ENCODE measurements at places on chromosomes 12 and 14.

- DNase-seq: no peak
These were observed 23.5 kb upstream of the PTPRB start for GRCh38 chr12:70660620-70661219.

GRCh38 chr12:2317772-2318171, 265.0 kb downstream of the CACNA1C start:
- no peak for DNase-seq

DNA sequence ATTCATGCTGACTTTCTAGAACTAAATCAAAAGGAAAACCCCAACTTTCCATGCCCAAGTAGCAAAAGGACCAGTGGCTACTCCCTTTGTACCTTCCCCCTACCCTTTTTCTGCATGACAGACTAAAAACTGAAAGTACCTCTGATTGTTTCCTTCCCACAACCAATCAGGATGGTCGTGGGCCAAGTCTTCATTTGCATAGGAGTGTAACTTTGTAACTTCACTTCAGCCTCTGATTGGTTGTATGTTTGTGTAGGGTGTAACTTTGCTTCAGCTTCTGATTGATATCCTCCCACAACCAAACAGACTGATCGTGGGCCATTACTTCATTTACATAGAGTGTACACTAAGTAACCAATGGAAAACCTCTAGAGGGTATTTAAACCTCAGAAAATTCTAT, 96.5 kb downstream of the DENND5B start:
- no peak for DNase-seq

- no peak for DNase-seq
These were observed 128.3 kb upstream of the FGD4 start for GRCh38 chr12:32270818-32271710.

- DNase-seq: no peak
These were observed 6.3 kb downstream of the TRAFD1 start for GRCh38 chr12:112131686-112132085.

DNA sequence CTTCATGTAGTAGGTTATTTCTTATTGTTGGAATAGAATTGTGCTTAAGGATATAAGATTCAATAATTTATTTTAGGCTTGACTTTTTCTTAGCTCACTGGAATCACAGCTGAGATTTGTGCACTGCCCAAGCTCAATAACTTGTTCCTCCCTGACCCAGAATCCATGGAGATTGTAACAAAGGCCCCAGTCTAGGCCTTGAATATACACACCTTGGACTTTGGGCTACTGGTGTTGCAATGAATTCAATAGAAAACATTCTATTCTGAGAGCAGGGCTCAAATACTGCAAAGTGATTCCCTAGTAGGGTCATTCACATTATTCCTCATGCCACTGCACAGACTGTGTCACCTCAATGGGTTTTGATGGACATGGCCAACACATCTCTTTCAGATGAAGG, 352.4 kb downstream of the GALC start:
- no peak for DNase-seq

GRCh38 chr12:54007538-54008259, 1.1 kb upstream of the HOXC8 start:
- no peak for DNase-seq

DNA sequence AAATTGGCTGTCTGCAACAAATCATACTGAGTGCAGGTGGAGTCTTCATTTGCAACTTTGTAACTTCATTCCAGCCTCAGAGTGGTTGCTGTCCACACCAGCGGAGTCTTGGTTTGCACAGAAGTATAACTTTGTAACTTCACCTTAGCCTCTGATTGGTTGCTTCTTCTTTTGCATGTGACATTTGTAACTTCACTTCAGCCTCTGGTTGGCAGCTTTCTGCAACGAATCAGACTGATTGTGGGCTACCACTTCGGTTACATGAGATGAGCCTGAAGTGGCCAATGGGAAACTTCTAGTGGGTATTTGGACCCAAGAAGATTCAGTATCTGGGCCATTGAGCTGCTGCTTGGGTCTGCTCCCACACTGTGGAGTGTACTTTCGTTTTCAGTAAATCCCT, 17.8 kb downstream of the RASSF8 start:
- DNase-seq: no peak

DNA sequence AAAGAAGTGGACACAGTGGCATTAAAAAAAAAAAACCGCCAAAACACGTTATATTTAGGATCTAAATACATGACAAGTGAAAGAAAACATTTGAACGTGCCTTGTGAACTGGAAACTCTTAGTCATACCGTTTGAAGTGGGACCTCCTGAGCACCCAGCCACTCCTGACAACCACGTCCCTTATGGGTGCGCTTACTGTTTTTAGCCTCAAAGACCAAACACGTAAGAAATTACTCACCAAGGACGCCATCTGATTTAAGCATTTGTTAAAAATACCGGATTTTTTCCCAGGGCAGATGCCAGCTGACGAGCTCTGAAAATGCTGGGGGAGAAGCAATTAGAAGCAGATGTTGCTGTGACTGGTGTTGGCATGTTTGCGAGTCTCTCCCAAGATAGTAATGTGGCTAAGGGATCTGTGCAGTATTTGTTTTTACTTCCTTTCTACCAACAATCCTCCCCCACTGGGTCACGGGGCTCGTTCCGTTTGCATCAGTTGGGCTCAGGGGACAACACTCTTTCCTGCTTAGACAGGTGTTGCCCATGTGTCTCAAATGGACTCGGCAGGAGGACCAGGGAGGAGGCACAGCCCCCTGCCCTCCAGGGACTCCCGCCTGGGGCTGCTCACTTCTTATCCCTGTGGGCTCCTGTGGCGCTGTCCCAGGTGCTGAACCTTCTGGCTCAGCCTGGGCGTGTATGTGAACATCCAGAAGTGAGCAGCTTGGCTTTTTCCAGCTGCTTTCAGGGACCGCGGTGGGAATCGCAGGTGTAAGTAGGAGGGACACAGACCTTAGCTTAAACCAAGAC, 101.0 kb downstream of the BEGAIN start:
- no peak for DNase-seq

DNA sequence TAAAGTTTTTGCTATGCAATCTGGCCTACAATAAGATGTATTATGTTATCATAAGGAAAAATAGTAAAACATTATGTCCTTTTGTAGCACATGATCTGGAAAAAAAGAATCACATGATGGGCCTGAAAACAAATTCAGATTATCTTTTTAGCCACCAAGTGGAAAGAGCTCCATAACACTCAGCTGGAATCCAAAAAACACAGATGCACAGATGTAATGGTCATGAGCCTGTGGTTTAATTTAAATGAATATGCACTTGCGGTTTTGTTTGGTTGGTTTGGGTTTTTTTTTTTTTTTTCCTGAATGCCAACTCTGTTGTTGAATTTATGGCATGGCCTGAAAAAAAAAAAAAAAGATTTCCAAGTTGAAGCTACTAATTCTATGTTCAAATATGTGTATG, 4.1 kb downstream of the KCNC2 start:
- no peak for DNase-seq

- peak; percentile 88 for DNase-seq
These were observed 1.3 kb upstream of the TEDC1 start for GRCh38 chr14:105489542-105490266.

- DNase-seq: peak; percentile 63
These were observed 127.8 kb downstream of the TSPAN9 start for GRCh38 chr12:3204730-3205531.

DNA sequence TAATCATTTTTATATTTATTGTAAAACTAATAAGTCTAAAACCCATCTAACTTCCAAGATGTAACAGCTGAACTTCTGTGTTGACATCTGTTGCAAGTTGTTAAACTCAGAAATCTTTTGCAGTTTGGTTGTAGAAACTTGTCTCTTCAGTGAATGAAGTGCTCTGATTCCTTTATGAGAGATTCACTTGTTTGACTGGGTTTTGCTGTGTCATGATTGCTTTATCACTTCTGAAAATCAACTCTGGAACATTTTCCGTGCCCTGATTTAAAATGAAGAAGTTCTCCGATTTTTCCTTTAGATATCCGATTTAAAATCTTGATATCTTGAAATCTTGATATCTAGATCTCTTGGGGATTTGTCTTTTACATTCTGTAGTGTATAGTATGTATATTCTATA, 65.1 kb downstream of the DIP2B start:
- DNase-seq: no peak

DNA sequence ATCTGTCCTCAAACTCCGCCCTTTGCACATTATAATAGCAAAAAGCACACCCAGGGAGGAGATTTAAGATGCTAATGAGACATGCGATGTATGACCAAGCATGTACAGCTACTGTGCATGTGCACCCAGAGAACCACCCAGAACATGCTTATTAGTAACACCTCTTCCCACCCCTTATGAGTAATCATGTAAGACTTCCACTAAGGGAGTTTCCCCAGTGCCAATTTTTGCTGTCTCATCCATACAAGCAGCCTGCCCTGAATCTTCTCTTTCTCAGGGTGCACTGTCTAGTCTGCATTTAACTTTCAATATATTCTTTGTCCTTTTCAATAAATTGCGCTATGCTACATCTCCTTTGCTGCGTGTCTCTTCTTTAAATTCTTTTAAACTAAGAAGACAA, 830.0 kb upstream of the NOVA1 start:
- no peak for DNase-seq

- DNase-seq: no peak
These were observed 5.6 kb downstream of the TCTN1 start for GRCh38 chr12:110619534-110619953.

- DNase-seq: no peak
These were observed 278.2 kb upstream of the RTL1 start for GRCh38 chr14:101181446-101182313.

DNA sequence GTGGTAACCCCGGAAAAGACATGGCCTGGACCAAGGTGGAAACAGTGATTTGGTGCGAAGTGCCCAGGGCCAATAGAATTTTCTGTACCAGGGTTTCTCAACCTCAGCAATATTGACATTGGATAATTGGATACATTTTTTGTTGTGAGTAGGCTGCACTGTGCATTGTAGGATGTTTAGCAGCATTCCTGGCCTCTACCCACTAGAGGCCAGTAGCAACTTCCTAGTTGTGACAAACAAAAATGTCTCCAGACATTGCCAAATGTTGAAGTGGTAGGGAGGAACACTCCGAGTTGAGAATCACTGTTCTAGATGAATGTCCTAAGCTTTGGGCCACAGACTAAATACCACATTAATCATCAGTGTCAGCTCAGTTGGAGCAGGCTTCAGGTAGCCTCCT, 6.2 kb upstream of the CGRRF1 start:
- no peak for DNase-seq

DNA sequence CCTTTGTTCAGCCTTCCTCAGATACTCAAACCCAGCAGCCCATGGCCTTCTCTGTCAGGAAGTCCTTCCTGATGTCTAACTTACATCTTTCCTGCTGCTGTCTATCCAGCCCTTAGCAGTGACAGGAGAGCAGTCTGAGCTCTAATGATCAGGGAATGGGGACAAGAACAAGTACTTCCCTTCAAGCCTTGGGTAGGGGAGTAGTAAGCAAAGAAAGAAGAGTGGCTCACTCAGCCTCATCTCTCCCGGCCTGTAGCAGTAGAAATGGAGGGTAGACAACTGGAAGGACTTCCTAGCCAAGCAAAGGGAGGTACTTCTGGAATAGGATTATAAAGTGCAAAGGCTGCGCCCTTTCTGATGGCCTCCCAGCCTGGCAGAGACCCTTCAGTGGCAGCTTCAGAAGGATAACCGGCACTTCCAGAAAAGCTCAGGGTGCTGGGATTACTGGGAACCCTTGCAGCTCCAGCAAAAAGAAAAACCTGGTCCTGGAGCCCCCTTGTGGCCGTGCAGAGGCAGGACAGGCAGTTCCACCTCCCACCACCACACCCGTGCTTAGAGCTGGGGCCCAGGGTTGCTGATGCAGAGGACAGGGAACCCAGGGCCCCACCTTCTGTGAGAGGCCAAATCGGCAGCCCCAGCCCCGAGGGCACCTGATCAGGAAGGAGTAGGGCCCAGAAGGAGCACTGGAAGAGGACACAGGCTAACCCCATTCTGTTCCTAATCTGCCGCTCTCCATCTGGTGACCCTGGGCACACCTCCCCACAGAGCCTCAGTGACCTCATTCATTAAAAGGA, 12.4 kb upstream of the SMUG1 start:
- peak; percentile 67 for DNase-seq

DNA sequence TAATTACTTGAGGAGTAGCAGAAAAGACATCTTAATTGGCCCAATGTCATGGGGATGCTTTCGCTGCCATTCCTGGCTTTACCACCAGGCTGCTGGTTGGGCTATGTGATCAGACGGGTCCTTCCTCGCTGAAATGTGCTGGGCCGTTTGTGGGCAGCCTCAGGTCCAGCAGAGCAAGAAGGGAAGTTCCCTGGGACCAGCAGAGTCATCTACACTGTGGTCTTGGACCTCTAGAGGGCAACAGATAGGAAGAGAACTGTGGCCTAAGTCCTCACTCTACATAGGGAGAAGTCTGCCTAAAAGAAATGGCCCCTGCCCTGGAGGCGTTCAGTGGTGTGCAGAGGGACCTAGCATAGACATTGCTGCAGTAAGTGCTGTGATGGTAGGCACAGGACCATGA, 10.9 kb downstream of the EVL start:
- DNase-seq: no peak

DNA sequence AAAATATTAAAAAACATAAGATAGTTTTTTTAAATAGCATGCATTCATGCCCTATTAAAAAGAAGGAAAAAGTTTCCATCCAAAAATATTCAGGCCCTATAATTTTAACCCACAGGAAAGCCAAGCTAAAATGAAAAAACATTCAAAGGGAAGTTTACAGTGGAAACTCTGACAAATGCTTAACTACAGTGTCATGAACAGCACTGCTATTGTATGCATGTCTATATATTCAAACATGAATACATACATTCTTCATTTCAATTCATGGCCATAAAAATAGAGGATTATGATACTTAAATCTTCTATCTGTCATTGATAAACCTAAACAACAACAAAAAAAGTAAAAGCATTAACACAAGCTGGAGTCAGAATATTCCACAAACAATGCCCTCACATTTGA, 67.4 kb downstream of the PPP2R5E start:
- DNase-seq: no peak

- DNase-seq: peak; percentile 30
These were observed 42.5 kb downstream of the CCDC88C start for GRCh38 chr14:91374879-91375702.

DNA sequence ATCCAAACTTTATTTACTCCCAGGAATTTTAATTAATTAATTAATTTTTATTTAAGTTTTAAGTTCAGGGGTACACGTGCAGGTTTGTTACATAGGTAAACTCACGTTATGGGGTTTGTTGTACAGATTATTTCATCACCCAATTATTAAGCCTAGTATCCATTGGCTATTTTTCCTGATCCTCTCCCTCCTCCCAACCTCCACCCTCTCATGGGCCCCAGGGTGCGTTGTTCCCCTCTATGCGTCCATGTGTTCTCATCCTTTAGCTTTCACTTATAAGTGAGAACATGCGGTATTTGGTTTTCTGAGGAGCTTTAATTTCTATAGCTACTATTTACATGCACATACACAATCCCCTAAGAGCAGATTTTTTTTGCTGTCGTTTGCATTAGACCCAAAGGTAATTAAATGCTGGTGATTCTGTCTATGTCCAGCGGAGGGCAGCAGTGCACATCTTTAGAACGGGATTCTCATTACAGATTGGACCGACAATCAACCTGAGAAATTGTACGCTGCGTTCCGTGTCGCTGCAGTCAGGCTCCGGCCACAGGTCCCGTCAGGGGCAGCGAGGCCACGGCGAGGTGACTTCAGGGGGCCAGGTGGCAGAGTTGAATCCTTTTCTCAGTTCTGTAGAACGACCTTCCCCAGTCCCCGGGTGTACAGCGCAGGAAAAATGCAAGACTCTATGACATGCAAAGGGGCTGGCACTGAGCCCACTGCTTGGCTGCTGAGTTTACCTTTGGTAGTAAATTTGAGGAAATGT, 11.6 kb downstream of the TMEM30B start:
- DNase-seq: peak; percentile 69

All from NCI-H2227 treated with DMSO at 0.1 percent for 48 hours (cell line).